ENCODE measurements at places on chromosomes 16 and 17.

DNA sequence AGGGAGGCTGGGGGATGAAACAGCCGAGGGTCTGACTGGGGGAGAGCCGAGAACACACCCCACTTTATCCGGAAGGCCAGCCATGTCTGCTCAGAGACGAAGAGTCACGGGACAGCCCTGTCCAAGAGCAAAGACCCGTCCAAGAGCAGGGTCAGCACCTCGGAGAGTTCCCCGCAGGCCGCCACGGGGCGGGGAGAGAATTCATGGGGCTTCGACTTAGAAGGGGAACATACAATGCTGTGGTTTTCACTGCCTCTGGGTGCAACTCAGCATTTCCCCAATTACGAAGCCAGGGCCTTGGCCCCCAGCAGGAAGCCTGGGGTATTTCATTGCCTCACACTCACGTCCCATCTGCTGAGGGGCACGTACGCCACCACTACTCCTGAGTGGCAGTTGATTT, 59.3 kb downstream of the JPH3 start:
- DNase-seq: no peak

GRCh38 chr16:30786936-30787612, at the start of gene ZNF629:
Gene ZNF629, minus strand, starts transcription at chr16:30787205. Its CDS starts 2,723 bp downstream, at chr16:30784482.
- DNase-seq: peak; percentile 75

GRCh38 chr16:4032768-4033167, 83.5 kb downstream of the ADCY9 start:
- DNase-seq: no peak

DNA sequence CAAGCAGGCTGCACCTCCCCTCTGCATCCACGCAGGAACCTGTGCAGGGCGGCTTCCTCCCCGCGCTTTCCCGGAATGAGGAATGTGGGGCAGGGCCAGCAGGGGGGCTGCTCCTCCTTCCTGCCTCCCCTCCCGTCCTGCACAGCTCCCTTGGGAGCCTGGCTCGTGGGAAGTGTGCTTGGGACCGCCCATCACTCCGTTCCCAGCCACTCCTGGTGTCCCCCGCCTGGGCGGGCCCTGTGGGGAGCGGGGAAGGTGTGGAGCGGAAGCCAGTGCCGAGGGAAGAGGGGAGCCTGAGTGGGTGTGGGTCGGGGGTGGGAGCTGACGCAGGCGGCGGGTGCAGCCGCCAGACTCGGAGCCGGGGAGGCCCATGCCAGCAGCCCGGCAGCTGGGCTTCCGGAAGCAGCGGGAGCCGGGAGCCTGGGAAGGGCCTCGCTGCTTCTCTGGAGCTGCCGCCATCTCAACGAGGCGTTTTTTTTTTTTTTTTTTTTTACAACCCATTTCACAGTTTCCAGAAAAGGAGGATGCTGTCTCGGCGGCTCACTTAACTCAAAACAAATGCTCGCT, 24.1 kb downstream of the BAHCC1 start:
- peak; percentile 96 for DNase-seq

- DNase-seq: no peak
Observed at GRCh38 chr16:50809561-50809960, 67.7 kb downstream of the CYLD start.

- DNase-seq: no peak
Observed at GRCh38 chr17:66952681-66953629, 11.6 kb upstream of the CACNG4 start.

DNA sequence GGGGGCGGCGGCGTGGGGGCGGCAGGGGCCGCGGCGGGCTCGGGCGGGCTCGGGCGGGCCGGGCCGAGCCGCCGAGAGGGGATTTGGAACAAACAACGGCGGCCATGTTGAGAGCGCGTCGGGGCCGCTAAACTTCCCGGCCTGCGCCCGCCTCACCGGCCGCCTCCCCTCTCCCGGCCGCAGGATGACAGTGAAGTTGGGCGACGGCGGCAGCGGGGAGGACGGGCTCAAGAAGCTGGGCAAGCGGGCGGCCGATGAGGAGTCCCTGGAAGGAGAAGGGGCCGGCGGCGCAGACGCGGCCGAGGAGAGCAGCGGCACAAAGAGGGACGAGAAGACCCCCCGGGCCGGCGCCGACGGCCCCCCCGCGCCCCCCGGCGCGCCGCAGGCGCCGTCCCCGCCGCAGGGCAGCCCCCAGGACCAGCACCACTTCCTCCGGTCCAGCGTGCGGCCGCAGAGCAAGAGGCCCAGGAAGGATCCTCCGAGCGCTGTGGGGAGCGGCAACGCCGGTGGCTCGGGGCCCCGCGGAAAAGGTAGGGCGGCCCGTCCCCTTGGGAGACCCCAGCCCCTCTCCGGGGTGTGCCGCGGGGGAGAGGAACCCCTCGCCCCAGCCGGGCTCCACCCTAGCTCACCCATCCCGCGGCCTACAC, 2.4 kb downstream of the CRAMP1 start:
- DNase-seq: peak; percentile 32

- no peak for DNase-seq
Observed at GRCh38 chr16:53501216-53501859, 1.7 kb downstream of the AKTIP start.

DNA sequence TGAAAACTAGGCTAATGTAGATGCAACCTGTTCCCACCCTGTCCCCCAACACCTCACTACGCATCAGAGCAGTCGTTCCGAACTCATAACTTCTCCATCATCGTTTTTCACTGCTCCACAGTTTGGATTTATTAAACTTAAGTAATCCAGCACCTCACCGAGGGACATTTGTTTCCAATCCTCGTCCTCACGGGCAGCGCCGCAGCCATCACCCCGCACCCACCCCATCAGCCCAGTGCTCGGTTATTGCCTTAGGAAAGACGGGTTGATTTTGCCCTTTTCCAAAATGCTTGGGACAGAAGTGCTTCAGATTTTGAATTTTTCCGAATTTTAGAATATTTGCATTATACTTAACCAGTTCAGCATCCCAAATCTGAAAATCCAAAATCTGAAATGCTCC, 71.0 kb upstream of the DOC2B start:
- no peak for DNase-seq

GRCh38 chr16:50801036-50801435, 59.1 kb downstream of the CYLD start:
- DNase-seq: no peak

GRCh38 chr17:78781104-78781892, 775 bp downstream of the CYTH1 start:
- DNase-seq: peak; percentile 62

- DNase-seq: no peak
Observed at GRCh38 chr16:67395105-67395457, 1.8 kb upstream of the TPPP3 start.

DNA sequence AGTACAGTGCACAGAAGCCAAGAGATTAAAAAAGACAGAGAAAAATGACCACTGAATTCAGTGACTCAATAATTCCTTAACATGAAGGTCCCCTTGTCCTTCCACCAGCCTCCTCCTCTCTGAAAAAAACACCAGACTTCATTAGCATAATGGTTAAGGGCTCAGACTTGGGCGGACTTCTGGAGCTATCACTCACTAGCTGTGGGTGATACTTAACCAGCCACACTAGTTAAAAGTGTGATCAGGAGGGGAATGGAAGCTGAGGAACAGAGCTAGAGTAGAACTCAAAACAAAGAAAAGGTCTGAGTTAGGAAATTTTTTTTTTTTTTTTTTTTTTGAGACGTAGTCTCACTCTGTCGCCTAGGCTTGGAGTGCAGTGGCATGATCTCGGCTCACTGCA, 23.2 kb downstream of the ZNF652 start:
- no peak for DNase-seq

DNA sequence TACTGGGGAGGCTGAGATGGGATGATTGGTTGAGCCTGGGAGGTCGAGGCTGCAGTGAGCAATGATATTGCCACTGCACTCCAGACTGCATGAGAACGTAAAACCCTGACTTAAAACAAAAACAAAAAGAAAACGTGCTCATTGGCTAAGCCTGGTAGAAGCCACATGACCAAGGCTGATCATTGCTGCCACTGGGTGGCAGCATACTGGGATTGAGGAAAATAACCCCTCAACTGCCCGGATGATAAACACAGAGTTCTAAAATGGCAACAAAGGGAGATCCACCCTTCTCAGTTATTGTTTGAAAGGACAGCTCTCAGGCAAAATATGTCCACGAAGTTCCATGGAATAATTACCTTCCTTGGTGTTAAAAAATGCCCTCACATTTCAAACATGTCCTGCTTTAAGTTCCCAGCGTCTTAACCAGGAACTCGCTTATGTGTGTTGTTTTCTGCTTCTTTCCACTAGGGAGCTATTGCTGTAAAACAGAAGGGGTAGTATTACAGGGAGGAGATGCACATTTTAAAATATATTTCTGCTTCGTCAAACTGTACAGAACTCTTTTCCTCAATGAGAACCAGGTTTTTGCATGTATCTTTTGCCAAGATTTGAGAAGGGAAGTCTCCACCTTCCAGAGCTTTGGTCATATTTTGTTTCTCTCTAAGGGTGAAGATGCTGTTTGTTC, 675.3 kb downstream of the MAF start:
- peak; percentile 64 for DNase-seq

DNA sequence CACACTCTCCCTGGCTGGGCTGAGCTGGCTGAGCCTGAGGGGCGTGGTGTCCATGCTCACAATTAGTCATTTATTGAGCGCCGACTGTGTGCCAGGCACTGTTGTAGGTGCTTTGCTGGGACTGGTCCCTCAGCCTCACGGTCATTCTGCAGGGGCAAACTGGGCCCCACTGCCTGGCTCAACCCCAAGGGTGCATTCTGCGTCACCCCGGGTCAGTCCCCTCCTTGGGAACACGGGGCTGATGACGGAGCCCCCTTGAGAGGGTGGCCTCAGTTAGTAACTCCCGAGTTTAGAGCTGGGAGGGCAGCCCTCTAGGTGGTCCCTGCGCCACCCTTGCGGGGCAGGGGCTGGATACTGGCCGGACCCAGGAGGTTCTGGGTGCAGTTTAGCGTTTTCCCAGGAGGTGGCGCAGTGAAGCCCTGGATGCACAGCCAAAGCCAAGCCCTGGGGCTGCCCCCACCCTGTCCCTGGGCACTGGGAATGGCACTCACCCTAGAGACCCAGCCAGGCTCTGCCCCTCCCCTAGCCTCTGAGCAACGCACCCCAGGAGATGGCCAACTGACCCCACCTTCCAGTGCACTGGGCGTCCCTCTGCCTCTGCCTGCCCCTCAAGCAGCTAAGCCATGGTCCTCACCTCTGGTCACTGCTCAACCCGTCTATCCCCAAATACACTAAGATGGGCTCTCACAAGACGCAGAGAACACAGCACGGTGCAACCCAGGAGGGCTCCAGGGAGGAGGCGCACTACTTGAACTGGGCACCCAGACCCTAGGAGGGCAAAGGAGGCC, 243.2 kb upstream of the GSE1 start:
- peak; percentile 56 for DNase-seq

DNA sequence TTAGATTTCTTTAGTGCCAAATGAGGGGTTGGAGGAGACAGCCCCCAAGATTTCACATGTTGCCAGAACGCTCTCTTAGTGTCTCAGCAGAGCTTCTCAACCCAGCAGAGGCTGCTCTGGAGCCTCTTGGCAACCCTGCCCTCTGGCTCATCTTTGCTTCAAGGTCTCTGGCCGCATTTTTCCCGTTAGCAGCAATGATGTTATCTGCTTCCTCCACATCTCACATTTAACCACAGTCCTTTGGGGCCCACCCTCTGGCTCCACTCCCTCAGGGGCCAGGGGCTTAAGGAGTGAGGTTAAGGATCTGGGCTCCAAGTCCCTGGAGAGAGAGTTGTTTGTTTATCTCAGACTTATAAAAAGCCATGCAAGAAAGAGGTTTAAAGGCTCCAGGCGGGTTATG, 3.3 kb upstream of the XYLT1 start:
- DNase-seq: no peak

- DNase-seq: no peak
Observed at GRCh38 chr16:73670836-73671820, 623.2 kb upstream of the ZFHX3 start.

GRCh38 chr16:19843371-19843770, 41.3 kb downstream of the GPRC5B start:
- DNase-seq: no peak

DNA sequence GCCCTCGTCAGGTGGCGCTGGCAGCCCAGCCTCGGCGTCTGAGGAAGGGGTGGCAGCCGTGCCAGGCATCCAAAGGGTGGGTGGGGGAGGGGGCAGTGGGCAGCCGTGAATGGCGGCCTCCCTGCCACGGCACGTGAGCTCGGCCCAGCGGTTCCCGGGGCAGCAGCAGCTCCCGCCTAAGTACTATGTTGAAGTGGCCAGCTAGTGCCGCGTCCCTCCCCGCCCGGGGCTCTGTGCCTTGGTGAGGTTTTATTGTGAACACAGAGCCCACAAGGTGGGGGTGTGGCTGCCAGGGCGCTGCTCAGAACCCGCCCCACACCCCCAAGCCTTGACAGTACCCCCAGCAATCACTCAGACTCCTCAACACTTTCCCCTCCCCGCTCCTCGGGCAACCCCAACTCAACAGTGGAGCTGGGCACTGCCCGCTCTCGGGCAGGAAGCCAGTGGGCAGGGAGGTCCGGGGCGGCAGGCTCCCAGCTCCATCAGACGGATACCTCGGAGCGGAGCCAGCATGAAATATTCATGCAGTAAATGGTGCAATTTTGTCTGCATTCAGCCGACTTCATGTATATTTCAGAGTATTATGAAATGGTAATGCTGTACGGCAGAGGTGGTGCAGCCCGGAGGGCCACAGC, 80.4 kb downstream of the ENGASE start:
- DNase-seq: no peak

- DNase-seq: peak; percentile 4
Observed at GRCh38 chr17:58527306-58527705, 12.9 kb upstream of the MTMR4 start.

GRCh38 chr17:38750044-38750311, 1.8 kb upstream of the PCGF2 start:
- no peak for DNase-seq

- peak; percentile 95 for DNase-seq
Observed at GRCh38 chr17:50056217-50056960, 479 bp downstream of the ITGA3 start.

DNA sequence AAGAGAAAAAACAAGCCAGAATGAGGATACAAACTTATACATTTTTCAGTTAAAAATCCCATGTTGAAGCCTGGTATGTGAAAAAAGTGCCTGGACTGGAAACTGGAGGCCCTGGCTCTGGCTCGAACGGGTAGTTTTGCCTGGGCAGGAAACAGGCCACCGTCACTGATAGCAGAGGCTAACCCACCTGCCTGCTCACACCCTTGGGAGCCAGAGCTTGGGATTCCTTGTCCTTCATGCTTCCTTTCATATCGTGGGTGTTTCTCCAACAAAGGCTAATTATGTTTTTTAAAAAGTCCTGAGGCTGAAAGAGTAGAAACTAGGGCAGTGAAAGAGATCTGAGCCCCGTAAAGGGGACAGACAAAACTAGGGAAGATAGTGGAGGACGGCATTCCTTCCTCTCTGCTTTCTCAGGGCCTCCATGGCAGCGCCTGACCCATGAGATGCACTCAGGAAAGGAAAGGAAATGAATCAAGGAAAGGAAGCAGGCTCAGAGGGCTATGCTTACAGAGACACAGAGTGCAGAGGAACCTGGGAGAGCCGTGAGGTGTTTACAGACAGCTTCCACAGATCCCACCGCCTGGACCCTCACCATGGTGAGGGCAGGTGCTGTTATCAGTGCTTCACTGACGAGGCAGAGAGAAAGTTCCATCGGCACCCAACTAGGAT, 138.1 kb downstream of the PARN start:
- no peak for DNase-seq

GRCh38 chr16:86458149-86458777, 52.1 kb upstream of the FOXF1 start:
- DNase-seq: no peak

Data from DMS53 (cell line).